ENCODE measurements at places on chromosomes 7 and 10.

DNA sequence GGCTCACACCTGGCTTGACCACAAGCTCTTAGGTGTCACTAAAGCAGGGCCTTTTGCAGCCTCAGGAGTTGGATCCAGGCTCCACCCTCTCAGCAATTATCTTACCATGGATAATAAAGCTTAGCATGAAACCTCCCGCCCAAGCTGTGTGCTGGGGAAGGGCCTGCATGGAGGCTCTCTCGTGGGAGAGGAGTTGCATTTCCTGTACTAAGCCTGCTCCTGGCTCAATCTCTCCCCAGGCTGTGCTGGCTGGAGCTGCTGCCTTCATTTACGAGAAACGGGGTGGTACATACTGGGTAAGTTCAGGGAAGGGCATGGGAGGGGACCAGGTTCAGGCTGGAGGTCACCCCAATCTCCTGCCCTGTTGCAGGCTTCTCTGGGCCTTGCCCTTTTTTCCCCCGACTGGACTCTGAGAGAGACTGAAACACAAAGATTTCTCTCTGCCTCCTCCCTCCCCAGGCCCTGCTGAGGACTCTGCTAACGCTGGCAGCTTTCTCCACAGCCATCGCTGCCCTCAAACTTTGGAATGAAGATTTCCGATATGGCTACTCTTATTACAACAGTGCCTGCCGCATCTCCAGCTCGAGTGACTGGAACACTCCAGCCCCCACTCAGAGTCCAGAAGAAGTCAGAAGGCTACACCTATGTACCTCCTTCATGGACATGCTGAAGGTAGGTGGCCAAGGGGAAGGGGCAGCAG, 2.7 kb downstream of the TMEM176A start:
- no peak for DNase-seq
- H3K4me3 ChIP-seq: no peak overlapping the region
- peaks cover 11% of the 10 kb centered on the region for H3K4me1 ChIP-seq
- H3K27ac ChIP-seq: no peak overlapping the region
- H3K27me3 ChIP-seq: peaks cover 84% of the 10 kb centered on the region

GRCh38 chr10:132790934-132791829, 5.2 kb upstream of the NKX6-2 start:
- H3K4me1 ChIP-seq: no peaks in the 10 kb centered on the region
- H3K4me3 ChIP-seq: no peak overlapping the region
- H3K27me3 ChIP-seq: peaks cover 56% of the 10 kb centered on the region
- H3K36me3 ChIP-seq: no peaks in the 10 kb centered on the region

DNA sequence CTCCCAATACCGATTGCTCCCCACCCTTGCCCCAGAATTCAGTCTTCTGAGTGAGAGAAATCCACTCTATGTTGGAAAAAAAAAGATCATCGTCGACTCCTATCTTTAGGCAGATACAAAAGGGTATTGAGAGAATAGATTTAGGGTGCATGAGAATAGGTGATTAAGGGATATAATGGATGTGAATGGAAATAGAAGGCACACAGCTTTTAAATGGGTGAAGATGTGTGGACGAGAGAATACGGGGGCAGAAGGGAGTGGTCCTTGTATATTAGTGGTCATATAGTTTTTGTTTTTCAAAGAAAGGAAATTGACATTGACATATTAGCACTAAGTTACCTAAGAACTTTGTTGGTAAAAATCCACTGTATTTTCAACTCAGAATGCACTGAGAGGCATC, 98.6 kb upstream of the HDAC9 start:
- no peaks in the 10 kb centered on the region for H3K4me1 ChIP-seq
- no peaks in the 10 kb centered on the region for H3K27me3 ChIP-seq

DNA sequence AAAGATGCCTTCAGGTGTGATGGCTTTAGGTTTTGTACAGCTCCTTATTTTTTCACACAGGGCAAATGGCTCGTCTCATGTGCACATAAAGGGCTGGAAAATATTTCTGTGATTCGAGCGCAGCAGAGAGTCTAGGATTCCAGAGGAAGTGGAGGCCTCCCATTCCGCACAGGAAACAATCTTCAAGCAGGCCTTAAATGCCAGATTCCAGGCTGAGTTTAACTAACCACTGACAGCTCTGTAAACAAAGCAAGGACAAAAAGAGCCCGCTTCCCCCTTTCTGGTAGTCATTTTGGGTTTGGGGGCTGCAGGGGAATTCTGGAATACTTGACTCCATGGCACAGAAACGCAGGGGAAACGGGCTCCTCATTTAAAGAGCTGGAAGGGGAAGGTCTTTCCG, 87.2 kb downstream of the CALD1 start:
- H3K27me3 ChIP-seq: no peaks in the 10 kb centered on the region
- H3K36me3 ChIP-seq: peaks cover 5% of the 10 kb centered on the region
- no peak for DNase-seq
- H3K27ac ChIP-seq: no peak overlapping the region
- no peak overlapping the region for H3K4me3 ChIP-seq
- peaks cover 58% of the 10 kb centered on the region for H3K4me1 ChIP-seq

DNA sequence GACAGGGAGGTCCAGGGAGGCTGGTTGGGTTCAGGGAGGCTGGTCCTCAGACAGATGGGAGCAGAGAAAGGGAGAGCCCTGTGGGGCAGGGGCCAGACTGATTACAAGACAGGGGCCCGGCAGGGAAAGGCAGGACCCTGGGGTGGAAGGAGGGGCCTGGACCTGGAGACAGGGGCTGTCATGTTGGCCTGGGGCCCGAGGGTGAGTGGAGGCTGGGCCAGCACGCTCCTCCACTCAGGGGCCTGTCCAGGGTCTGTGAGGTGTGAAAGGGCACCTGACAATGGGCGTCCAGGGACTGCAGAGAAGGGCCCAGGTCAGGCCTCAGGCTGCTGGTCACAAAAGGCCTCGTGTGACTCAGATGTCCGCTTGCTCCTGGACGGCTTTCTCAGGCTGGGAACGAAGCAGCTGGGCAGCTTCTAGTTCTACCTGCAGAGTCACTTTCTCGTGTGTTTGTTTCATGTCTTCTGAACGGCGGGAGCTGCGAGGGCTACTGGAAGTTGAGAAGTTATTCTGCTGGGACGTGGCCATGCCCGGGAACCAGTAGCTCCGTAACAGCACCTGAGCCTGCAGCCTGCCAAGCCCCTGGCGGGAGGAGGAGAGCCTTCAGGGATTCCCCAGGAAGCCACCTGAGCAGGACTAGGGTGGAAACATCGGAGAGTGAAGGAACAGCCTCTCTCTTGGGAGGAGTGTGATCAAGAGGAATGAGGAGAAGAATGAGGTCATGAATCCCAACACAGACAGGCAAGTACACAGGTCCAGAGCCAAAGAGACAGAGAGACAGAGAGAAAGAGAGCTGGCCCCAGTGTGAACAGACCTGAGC, 65.8 kb downstream of the KLF6 start:
- H3K27me3 ChIP-seq: peaks cover 21% of the 10 kb centered on the region
- no peak for DNase-seq
- no peaks in the 10 kb centered on the region for H3K36me3 ChIP-seq
- H3K4me3 ChIP-seq: no peak overlapping the region
- no peak overlapping the region for H3K27ac ChIP-seq

DNA sequence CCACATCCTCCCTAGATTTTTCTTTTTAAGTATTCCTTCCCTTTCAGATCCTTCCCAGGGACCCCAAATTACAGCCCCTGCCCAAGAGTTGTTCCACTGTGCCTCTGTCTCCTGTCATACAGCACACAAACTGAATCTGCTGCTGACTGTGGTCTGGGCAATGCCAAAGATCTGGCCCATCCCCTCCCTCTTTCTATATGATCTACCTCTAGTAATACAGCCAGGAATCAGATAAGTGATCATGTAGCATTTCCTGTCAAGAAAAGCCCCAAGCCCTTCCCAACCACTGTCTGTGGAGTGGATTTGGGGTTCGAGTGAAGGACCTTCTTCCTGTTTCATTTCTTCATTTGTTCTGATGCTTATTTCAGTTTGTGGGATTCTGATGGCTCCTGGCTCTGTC, 6.7 kb downstream of the STX1A start:
- H3K4me3 ChIP-seq: no peak overlapping the region
- H3K27me3 ChIP-seq: peaks cover 52% of the 10 kb centered on the region
- no peak for DNase-seq
- H3K27ac ChIP-seq: no peak overlapping the region
- peaks cover 3% of the 10 kb centered on the region for H3K36me3 ChIP-seq

All from activated naive CD4-positive, alpha-beta T cell treated with anti-CD3 and anti-CD28 coated beads, Interleukin-2, amount 10 ng/mL, durations not matched to agents 7 days and 5 days (primary cell).